Ovary (tissue), 10 donors: ENCODE measurements at places on chromosomes 3 and 15.

DNA sequence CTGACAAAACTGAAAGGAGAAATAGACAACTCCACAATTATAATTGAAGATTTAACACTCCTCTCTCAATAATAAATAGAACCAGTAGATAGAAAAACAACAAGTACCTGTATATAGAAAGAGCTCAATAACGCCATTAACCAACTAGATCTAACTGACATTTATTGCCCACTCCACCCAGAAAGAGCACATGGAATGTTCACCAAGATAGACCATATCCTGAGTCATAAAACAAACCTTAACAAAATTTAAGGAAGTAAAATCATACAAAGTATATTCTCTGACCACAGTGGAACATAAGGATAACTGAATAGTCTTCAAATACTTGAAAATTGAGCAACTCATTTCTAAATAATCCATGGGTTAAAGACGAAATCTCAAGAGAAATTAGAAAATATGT, 25.1 kb downstream of the KBTBD12 start:
- DNase-seq = no peak

DNA sequence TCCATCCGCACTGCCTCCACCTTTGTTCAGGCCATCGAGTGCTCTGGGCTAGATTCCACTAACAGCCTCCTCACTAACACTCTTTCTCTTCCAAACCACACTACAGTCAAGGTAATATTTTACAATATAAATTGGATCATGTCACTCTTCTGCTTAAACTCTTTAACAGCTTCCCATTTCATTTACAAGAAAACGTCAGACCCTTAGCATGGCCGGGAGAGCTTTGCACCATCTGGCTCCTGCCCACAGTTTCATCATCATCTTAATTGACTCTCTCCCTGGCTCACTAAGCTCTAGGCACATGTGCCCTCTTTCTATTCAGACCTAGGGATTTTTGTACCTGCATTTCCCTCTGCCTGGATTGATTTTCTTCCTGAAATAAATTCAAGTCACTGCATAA, 354.7 kb downstream of the FGF12 start:
- DNase-seq = no peak

GRCh38 chr3:20141851-20142250, 44.2 kb downstream of the SGO1 start:
- DNase-seq = peak; percentile 55

DNA sequence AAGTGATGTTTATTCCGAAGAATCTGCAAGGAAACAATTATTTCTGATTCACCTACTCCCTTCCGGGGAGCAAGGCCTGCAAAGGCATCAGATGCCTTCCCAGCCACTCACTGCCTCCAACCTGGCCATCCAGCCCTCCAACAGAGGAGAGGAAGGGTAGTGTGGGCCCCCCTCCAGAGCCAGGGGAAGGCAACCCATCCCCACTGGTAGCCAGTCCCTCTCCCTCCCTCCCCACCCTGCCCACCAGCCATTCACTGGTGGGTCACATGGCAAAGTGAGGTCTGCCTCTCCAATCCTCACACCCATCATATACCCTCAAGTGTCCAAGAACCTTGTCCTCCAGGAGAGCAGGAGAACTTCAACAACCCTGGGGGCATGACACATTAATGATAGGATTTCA, 2.4 kb upstream of the VIPR1 start:
- no peak for DNase-seq

GRCh38 chr3:44111482-44111881, 130.2 kb upstream of the TOPAZ1 start:
- DNase-seq = no peak

DNA sequence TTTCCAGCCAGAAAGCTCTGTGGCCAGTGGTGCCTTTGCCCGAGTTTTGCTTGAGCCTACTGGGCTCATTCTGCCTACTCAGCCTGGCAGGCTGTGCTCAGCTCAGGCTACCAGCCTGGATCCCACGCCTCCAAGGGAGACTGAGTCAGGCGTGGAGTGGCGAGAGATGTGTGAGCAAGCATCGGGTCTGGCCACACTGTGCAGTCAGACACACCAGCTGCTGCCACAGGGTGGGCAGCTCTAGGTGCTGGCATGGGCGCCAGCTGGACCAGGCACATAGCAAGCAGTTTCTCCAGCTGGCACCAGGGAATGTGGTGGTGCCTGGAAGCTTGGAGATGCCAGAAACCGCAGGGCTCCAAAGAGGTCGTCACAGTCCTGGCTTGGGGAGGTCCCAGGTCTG, 498.5 kb upstream of the CNTN4 start:
- no peak for DNase-seq

- DNase-seq = no peak
Measured at GRCh38 chr3:153052096-153052460, 109.9 kb upstream of the RAP2B start.

DNA sequence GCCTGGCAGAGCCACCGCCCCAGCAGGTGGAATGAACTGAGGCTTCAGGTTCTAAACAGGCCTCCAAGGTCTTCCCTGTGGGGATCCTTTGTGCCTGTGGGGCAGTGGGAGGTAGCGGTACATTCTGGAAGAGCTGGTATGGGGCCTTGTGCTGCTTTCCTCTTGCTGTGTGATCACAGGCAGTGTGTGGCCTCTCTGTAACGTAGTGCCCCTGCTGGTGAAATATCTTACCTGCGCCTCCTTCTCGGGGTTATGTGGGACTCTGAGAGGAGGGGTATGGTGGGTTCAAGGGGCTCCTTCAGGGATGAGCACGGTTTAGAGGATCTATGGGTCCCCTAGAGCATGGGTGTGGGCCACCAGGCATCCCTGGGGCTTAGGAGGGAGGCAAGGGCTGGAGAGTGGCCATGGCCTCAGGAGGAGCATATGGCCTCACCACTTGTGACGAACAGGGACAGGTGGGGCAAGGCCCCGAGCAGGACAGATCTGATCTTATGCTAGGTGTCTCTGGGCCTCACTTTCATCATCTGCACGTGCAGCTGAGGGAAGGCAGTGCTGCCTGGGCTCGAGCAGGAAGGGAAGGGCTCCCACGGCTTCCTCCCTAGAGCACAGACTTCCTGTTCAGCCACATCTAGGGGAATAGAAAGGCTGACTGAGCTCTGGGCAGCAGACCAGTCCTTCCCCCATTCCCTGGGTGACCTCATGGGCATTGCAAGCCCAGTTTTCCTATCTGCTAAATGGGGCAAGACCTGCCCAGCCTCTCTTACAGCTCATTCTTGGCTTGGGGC, 1.9 kb upstream of the ALS2CL start:
- DNase-seq = no peak

GRCh38 chr3:52838561-52839267, 3.9 kb upstream of the MUSTN1 start:
- no peak for DNase-seq

- no peak for DNase-seq
Measured at GRCh38 chr3:50122071-50122470, 33.1 kb upstream of the SEMA3F start.

- DNase-seq = no peak
Measured at GRCh38 chr3:168223085-168223484, 127.4 kb upstream of the GOLIM4 start.

DNA sequence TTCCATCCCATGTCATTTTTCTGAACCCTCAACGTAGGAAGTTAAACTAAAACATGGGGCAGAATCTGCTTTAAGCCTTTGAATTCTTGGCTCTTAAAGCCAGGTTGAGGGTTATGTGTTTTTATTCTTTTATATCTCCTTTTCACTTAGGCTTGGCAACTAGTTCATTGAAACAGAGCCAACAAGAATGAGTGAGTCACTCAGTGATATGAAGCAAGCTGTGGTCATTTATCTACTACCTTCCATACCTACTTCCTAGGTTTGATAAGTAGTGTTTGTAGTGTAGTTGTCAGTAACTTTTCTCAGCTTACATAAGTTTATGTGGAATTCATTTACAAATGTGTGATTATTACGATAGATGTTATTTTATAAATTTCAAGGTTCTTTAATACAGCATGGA, 67.4 kb downstream of the SNRPN start:
- no peak for DNase-seq

GRCh38 chr3:36380221-36381031, at the start of gene STAC:
Gene STAC, plus strand, starts transcription at chr3:36380504. Its CDS starts 140 bp downstream, at chr3:36380644.
- DNase-seq = no peak

DNA sequence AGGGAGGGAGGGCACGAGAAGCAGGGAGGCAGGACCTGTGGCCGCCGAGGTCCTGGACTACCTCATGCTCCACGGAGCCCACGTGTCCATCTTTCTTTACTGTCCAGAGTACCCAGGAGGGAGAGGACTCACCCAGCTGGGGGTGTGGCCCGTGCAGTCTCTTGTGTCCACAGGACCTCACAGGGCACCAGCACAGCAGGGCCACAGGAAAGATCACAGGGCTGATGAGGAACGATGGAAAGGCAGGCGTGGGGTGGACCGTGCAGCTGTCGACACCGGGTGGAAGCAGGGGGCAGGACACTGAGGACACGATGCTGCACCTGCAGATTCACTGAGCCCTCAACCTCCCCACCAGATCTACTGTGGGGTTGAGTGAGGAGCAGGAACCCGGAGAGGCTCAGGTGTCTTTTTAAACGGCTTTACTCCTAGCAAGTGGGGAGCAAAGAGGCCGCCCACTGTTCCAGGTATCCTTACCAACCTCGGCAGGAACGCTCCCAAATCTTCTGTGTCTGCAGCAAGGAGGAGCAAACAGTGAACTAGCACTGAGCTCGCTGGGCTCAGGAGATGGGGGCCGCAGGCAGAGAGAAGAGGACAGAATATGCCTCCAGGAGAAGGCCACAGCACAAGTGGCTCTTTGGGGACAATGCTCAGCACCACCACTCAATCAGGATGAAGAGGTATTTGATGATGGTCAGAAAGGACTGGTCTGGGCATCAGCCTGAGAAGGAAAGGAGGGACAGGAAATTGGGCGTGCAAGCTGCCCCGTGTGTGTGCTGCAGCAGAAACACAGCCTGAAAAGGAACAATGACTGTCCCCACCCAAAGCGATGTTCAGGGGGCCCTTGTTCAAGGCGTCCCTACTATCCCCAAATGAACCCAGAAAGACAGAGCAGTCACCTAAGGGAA, 198.8 kb downstream of the XXYLT1 start:
- DNase-seq = no peak

DNA sequence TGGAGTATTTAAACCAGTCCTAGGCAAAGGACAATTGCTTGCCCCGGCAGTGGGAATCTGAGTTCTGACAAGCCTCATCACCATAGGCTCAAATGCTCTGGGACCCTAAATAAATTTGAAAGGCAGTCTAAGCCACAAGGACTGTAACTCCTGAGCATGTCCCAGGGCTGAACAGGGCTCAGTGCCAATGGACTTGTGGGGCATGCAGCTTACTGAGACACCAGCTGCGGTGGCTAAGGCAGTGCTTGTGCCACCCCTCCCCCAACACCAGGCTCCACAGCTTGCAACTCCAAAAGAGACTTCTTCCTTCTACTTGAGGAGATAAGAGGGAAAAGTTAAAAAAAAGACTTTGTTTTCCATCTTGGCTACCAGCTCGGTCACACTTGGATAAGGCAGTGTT, 289.7 kb upstream of the DCBLD2 start:
- DNase-seq = no peak

DNA sequence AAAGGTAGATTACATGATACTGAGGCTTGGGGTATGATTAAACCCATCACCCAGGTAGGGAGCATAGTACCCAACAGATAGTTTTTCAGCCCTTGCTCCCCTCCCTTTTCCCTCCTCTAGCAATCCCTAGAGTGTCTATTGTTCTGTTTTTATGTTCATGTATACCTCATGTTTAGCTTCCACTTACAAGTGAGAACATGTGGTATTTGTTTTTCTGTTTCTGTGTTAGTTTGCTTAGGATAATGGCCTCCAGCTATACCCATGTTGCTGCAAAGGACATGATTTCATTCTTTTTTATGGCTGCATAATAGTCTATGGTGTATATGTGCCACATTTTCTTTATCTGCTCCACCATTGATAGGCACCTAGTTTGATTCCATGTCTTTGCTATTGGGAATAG, 82.7 kb downstream of the MYLK start:
- no peak for DNase-seq

DNA sequence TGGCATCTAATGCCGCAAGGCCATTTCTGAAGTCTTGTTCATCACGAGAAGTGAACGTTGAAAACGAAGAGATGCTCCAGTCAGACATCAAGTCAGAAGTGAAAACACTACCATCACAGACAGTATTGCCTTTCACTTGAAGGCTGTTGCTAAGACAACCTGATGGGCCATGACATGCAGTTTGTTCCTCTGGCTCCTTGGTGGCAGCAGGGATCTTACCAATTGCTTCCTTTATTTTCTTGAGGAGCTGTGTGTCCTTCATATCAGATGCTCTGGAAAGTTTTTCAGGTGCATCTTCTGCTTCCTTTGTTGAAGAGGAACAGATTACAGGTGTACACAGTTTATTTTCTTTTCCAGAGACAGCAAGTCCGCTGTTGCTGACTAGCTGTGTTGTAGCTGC, 30.7 kb upstream of the MYLK start:
- no peak for DNase-seq

- DNase-seq = no peak
Measured at GRCh38 chr15:62756326-62756994, 286.1 kb upstream of the TPM1 start.

DNA sequence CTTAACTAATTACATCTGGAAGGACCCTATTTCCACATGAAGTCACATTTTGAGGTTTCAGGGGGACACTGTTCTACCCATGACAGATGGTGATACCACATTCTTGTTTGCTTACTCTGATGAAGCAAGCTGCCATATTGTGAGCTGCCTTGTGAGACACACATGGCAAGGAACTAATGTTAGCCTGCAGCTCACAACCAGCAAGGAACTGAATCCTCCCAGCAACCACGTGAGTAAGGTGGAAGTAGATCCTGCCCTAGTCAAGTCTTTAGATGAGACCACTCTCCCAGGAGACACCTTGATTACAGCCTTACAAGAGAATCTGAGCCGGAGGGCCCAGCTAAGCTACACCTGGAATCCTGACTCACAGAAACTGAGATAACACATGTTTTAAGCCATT, 160.1 kb downstream of the PDE8A start:
- DNase-seq = no peak

DNA sequence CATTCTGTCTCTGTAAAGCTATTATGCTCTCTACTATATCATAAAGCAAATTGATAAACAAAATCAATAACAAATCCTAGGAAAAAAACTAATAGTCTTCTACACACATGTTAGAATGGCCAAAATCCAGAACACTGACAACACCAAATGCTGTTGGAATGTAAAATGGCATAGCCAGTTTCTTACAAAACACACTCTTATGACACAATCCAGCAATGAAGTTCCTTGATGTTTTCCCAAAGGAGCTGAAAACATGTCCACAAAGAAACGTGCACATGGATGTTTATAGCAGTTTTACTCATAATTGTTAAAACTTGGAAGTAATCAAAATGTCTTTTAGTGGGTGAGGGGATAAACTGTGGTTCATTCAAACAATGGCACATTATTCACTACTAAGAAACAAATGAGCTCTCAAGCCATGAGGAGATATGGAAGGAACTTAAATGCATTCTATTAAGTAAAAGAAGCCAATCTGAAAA, 32.7 kb downstream of the CADM2 start:
- no peak for DNase-seq
